Stimulated activated CD4-positive, alpha-beta T cell treated with anti-CD3 and anti-CD28 coated beads, Interleukin-2, amount 100 ng/mL, for 48 hours (primary cell): ENCODE measurements at places on chromosomes 5 and 9.

DNA sequence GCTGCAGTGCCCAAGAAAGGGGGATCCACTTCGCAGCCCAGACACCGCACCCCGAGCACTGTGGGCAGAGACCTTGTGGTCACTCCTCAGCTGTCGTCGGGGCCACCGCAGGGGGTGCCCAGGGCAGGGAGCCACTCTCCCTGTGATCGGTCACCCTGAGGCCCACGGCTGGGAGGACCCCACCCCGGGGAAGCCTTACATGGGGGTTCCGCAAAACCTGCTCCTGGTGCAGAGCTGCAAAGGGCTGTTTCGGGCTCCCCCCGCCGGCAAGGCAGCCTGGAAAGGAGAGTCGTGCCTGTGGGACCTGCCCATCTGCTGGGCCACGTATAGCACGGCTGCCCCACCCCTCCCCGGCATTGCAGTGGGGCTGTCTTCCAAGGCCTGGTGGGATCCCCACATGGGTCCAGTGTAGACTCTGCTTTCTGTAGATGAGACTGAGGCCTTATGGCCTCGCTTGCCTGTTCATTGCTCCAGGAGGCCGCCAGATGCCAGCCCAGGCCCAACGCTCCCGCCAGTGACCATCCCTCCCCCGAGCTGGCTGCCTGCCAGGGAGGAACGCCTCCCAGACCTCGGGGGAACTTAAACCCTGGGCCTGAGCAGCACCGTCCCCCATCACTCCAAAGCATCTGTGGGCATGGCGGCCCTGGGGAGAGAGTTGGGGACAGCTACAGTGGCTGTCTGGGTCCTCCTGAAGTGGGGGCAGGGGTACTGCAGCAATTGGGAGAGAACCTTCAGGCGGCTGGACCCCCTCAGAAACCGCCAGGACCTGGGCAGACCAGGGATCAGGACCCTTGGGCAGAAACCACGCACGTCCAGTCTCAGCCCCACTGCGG, 1.6 kb upstream of the DNLZ start:
- DNase-seq: no peak

- no peak for DNase-seq
Observed at GRCh38 chr5:139019880-139020279, 144.7 kb upstream of the LRRTM2 start.

GRCh38 chr5:128036950-128037349, 46.6 kb upstream of the SLC12A2 start:
- no peak for DNase-seq

GRCh38 chr5:55241746-55242145, 8.3 kb upstream of the CCNO start:
- DNase-seq: no peak

DNA sequence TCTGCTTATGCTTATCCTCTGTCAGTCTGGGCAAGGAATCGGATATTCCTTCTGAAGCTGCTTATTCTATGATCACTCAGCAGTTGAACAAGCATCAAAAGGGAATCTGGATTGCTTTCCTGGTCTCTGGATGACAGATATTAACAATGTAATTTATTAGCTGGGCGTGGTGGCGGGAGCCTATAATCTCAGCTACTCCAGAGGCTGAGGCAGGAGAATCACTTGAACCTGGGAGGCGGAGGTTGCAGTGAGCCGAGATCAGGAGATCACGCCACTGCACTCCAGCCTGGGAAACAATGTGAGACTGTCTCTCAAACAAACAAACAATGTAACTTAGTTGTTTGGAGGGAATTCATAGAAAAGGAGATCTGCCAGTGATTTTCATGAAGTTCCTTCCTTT, 45.4 kb downstream of the DMRT1 start:
- no peak for DNase-seq

GRCh38 chr9:127941961-127942215, 4.2 kb upstream of the DPM2 start:
- no peak for DNase-seq

DNA sequence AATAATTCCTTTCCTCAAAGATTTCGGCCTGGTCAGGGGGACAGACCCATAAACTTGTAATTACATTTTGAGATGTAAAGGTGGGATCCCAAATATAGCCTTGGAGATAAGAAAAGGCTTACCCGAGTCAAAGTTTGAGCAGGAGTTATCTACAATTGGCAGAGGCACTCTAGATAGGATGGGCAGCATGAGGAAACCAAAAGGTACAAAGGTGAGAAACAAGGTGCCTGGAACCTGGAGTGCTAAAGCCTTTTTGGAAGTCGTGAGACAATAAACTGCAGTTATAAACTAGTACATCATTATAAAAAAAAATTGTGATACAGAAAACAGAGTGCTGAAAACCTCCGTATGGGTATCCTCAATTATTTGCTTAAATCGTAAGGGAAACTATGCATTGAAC, 212.4 kb downstream of the EFNA5 start:
- no peak for DNase-seq

DNA sequence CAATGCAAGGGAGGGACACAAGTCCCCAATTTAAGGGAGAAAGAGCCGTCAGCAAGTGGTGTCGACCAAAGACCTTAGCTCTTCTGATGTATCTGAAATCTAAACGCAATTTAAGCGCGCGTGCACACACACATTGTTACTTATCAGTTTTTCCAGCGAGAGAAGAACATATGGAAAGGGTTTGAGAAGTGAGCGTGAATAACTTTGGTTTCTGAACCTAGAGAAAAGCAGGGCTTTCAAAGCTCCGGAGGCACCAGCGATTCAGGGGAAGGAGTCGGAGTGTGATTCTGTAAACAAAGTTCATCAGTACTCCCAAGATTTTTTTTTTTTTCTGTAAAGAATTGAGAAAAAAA, 191.8 kb downstream of the MEF2C start:
- no peak for DNase-seq
